K562 (cell line): ENCODE measurements at places on chromosomes 4 and X. TPM values are rescaled to one million over a fixed set of nuclear protein-coding genes. Genes with fewer than 3 reads are reported as not detected.

ENPP6 gene
- not detected in 2 replicates for total RNA-seq

PPP3CA gene
- total RNA-seq, result 2.8 and 3.2 TPM in 2 replicates

PF4V1 gene
- not detected in 2 replicates for total RNA-seq

AMTN gene
- not detected in 2 replicates for total RNA-seq

OTC gene
- not detected in 2 replicates for total RNA-seq

- no peak overlapping the region for H3K27ac ChIP-seq
- H3K36me3 ChIP-seq, result no peaks in the 10 kb centered on the region
- H3K4me1 ChIP-seq, result no peaks in the 10 kb centered on the region
- no peak for DNase-seq
Measured at GRCh38 chr4:18859468-18859867, 837.9 kb upstream of the LCORL start.

DNA sequence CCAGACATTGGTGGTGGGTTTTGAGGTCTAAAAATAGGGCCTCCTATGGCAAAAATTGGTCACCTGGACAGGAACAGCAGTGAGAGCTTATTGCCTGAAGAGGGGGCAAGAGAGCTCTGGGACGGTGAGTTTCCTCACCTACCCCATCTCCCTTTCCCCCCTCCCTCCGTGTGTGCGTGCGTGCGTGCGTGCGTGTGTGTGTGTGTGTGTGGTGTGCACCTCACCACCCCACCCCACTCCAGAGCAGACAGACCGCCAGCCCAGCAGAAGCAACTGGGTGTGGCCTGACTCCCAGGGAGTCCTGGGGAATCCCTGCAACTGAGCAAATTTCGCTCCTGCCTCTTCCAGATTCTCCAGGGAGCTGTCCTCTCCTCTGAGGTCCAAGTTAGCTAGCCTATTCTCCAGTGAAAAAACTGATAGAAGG lies 44.7 kb downstream of the PRPS1 start:
- no peaks in the 10 kb centered on the region for H3K36me3 ChIP-seq
- peak; percentile 61 for DNase-seq
- H3K4me1 ChIP-seq, result peaks cover 34% of the 10 kb centered on the region; the same call in 2 of the 3 replicates
- no peak overlapping the region for H3K4me3 ChIP-seq

DNA sequence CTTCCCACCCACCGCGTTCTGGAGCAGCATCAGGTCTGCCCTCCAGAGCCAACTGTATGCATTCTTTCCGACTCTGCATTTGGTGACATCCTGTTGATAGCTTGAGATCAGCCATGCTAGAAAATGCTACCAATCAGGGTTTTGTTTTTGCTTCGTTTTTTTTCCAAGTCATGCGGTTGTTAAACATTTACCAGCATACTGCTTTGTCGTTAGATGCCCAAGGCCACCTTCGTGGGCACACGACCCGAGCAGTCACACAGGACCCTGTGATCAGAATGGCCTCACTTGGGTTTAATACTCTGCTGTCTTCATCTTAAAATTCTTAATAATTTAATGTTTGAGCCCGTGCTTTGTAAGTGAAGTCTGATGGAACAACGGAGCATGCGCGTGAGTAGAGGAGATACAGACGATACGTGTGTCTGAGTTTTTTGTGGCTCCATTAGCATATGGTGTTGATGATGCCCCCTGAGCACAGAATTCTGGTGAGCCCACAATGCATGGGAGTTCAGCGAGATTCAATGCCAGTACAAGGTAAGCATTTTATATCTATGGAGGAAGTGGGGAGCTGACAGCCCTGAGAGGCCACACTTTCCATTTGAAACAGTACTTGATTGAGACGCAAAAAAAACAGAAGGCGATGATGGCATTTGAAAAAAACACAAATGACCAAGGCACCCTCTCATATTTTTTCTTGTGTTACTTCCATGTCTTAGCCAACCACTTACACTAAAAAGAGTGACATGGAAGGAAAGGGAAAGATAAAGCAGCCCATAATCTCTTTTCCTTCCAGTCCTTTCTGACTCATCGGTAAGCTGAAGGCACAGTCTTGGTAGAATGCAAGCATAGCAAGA lies 323.6 kb downstream of the BCOR start:
- no peaks in the 10 kb centered on the region for H3K36me3 ChIP-seq
- peak overlapping the region; percentile 28 for H3K27ac ChIP-seq
- H3K27me3 ChIP-seq, result no peaks in the 10 kb centered on the region
- H3K4me3 ChIP-seq, result no peak overlapping the region
- H3K4me1 ChIP-seq, result peaks cover 18% of the 10 kb centered on the region

GRCh38 chr4:128832243-128832625 lies 22.7 kb downstream of the JADE1 start:
- peaks cover 67% of the 10 kb centered on the region for H3K36me3 ChIP-seq
- peak overlapping the region; percentile 19; the same call in 1 of the 3 replicates for H3K27ac ChIP-seq
- no peak for DNase-seq

GRCh38 chr4:2426711-2427275 lies 8.0 kb downstream of the CFAP99 start:
- H3K36me3 ChIP-seq, result no peaks in the 10 kb centered on the region
- H3K27ac ChIP-seq, result no peak overlapping the region
- H3K4me3 ChIP-seq, result no peak overlapping the region
- peaks cover 42% of the 10 kb centered on the region for H3K4me1 ChIP-seq

GRCh38 chrX:152245213-152245612 lies 106.8 kb upstream of the MAGEA10 start:
- no peaks in the 10 kb centered on the region for H3K27me3 ChIP-seq
- no peak for DNase-seq
- no peaks in the 10 kb centered on the region for H3K4me1 ChIP-seq
- no peak overlapping the region for H3K27ac ChIP-seq
- no peaks in the 10 kb centered on the region for H3K36me3 ChIP-seq
- no peak overlapping the region for H3K4me3 ChIP-seq

GRCh38 chrX:7852166-7852565 lies 9.2 kb downstream of the VCX start:
- H3K4me1 ChIP-seq, result no peaks in the 10 kb centered on the region
- no peaks in the 10 kb centered on the region for H3K36me3 ChIP-seq
- no peak for DNase-seq
- no peak overlapping the region for H3K27ac ChIP-seq
- no peaks in the 10 kb centered on the region for H3K27me3 ChIP-seq
- no peak overlapping the region for H3K4me3 ChIP-seq

- no peak overlapping the region for H3K27ac ChIP-seq
- no peak overlapping the region for H3K4me3 ChIP-seq
- no peak for DNase-seq
- no peaks in the 10 kb centered on the region for H3K36me3 ChIP-seq
- H3K4me1 ChIP-seq, result no peaks in the 10 kb centered on the region
Measured at GRCh38 chr4:28228561-28229491, 1368.2 kb downstream of the STIM2 start.

DNA sequence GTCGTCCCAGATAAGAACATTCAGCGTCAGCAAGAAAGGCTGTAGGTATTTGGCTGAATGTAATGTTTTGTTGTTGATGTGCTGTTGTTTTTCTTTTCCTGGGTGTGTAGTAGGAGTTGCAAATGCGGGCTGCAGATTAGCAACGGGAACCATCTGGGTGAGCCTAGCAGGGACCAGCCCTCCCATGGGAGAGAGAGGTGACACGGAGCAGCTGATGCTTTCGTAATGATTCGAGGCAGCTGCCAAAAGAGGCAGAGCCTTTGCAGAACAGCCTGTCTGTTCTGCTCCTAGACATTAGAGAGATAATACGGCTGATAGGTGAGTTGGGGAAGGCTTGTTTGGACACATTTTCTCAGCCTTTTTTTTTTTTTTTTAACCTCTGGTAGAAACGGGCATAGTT lies 25.3 kb downstream of the ARSF start:
- no peaks in the 10 kb centered on the region for H3K4me1 ChIP-seq
- no peak overlapping the region for H3K4me3 ChIP-seq

DNA sequence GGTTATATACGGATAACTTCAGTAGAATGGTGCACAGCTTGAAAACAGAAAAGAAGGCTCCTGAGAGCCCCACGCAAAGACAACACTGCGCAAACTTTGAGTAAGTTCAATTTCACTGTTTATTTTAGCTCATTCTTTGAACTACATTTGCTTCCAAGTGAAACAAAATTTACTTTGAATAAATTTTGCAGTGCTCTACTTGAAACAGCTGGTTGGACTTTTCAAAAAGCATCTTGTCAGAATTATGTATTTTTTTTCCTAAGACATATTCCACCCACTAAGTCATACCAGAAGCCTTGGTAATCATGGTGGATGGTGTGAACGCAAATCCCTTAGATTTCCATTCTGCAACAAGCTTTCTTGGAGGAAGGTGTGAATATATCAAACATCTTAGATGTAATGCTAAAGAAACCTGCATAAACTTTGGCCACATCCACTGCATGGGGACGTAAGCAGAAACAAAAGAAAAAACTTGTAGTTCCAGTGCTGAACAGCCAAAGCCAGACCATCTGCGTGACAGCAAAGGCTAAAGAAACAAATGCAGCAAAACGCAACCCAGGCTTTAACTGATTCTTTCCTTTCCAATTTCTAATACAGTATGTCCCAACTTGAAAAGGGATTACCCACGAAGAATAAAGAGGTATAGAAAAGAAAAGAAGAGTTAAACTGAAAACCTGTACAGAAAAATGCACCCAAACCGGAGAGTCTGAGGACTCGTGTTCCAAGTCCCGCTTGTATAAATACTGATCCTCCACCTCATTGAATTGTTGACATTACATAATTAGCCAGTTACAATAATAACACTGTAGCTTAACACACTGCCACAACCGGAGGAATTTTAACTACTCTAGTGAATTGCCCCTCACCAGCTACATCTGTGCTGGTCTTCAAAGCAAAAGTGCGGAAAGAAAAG lies 90.9 kb downstream of the SH3RF1 start:
- DNase-seq, result no peak
- H3K36me3 ChIP-seq, result no peaks in the 10 kb centered on the region
- H3K27me3 ChIP-seq, result peaks cover 2% of the 10 kb centered on the region; the same call in 1 of the 3 replicates

DNA sequence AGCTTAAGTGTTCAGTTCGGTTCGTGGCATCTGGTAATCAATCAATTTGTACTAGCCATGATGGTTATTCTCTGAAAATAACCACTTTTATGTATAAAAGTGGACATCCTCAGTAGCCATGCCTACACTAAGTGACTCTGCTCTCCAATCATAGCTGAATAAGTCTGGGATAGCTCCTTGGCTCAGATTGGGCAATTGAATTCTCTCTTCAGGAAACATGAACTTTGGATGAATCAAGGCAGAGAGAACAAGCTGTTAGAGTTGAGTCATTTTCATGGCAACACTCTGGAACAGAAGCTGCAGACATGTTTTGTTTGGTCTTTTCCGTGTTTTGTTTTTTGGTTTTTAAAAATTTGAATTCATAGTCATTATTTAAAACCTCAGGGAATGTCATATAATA lies 66.8 kb upstream of the TMEM164 start:
- no peaks in the 10 kb centered on the region for H3K4me1 ChIP-seq
- no peak for DNase-seq
- H3K36me3 ChIP-seq, result no peaks in the 10 kb centered on the region
- no peak overlapping the region for H3K27ac ChIP-seq
- no peaks in the 10 kb centered on the region for H3K27me3 ChIP-seq

GRCh38 chrX:53471346-53471745 lies 37.2 kb upstream of the HSD17B10 start:
- no peak overlapping the region for H3K27ac ChIP-seq
- DNase-seq, result no peak
- H3K36me3 ChIP-seq, result no peaks in the 10 kb centered on the region
- peaks cover 21% of the 10 kb centered on the region for H3K27me3 ChIP-seq
- no peak overlapping the region for H3K4me3 ChIP-seq

DNA sequence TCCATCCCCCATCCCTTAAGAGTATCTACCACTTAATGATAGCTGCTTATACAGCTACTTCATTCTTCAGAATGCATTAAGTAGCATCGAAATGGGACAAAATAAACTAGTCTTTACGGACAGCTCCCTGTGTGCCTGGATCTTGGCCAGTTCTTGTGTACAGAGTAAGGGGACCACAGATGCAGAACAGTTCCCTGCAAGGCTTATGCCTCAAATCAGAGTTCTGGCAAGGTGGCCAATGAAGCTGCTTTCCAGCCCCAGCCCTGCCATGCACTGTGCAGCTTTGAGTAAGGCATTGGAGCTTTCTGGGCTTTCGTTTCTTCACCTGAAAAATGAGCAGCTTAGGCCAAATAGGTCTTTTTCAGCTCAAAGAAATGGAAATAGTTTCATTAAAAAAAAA lies 14.2 kb downstream of the CLNK start:
- no peaks in the 10 kb centered on the region for H3K4me1 ChIP-seq
- no peaks in the 10 kb centered on the region for H3K36me3 ChIP-seq
- H3K27ac ChIP-seq, result no peak overlapping the region
- no peak overlapping the region for H3K4me3 ChIP-seq
- no peak for DNase-seq

GRCh38 chrX:10617999-10618351 lies 2.4 kb downstream of the MID1 start:
- peaks cover 4% of the 10 kb centered on the region for H3K27me3 ChIP-seq
- no peak overlapping the region for H3K4me3 ChIP-seq
- DNase-seq, result no peak
- peaks cover 5% of the 10 kb centered on the region for H3K4me1 ChIP-seq
- no peak overlapping the region for H3K27ac ChIP-seq
- H3K36me3 ChIP-seq, result no peaks in the 10 kb centered on the region

DNA sequence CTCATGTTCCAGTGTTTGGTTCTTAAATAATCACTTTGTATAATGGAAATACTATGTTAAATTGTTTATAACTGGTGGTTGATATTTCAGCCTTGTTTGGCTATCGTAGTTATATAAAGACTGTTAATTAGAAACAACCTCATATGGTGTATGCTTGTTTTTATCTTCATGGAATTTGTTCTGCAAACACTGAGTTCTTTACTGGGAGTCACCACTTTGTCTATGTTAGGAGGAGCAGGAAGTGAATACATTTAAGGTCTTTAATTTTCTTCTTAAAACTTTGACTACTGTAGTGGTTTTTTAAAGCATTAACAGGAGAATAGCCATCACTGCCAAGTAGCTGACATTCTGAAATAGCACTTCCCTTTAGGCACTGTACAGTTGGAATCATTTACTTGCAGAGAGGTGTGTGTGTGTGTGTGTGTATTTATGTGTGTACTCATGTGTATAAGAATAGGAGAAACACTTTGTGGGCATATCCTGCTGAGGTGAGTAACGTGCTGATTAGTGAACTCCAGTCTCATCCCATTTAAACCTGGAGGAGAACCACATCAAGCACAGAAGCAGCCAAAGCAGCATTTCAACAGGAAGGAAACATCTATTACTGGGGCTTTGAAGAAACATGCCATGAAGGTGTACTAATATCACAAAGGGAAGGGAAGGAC lies 37.8 kb downstream of the TET2 start:
- no peaks in the 10 kb centered on the region for H3K27me3 ChIP-seq
- no peak for DNase-seq
- no peak overlapping the region for H3K4me3 ChIP-seq
- no peaks in the 10 kb centered on the region for H3K4me1 ChIP-seq
